Activated CD4-positive, alpha-beta T cell treated with anti-CD3 and anti-CD28 coated beads for 36 hours (primary cell): ENCODE measurements at places on chromosomes 5 and 9.

GRCh38 chr5:83718195-83718825 is 2.3 kb downstream of the HAPLN1 start:
- DNase-seq = peak; percentile 46

GRCh38 chr5:132275367-132276220 is 18.1 kb downstream of the PDLIM4 start:
- no peak for DNase-seq

DNA sequence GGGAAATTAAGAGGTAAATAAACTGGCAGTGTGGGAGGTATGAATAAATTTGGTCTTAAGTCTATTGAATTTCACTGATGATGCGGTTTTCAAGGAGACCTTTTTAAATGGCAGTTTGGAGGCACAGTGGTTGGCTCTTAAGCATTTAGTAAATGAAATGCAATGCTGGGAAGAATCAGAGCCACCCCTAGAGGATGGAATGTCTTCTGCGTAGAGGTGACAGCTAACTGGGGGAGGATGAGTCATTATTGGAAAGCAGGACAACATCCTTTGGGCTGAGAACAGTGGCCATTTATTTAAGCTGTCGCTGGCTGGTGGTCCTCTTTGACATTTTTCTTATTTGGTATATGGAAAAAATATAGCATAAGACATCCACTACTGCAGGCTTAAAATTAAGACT is 163.2 kb downstream of the SH3GL2 start:
- DNase-seq = no peak

DNA sequence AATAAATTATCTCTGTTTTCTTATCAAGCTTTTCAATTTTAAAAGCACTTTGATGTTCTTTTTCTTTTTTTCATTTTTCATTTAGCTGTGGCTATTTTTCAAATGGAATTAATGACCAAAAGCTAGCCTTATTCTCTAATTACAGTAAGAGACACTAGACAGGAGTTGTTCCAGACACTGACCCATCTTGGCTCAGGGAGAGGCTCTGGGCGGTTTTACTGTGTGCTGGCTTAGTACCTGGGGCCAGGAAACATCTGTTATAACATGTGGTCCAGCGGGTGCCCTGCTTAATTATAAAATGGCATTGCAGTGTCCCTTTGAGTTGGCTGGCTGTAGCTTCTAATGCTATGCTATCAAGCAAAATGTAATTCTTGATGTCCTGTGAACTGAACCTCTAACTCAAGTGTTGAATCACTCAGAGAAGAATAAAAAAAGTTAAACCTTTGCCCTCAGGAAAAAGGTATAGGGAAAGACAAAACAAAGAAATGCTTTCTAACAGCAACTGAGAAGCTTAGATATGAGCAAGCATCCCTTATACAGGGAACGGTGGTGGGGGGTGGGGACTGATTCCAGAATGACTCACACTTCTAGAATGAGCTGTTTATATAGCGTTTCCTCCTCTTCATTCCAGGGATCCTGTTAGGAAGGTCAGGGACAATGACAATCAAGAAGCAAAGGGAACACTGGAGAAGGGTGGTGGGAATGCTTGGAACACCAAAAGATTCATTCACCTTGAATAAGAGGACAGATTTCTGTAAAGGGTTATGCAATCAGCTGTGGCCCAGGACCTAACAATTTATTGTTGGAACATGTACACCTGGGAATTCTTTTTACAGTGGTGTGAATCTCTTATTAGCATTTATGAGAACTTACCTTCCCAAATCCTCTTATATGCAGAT is 58.7 kb upstream of the NFIB start:
- DNase-seq = no peak

GRCh38 chr5:10839118-10839517 is 78.1 kb upstream of the DAP start:
- no peak for DNase-seq

- peak; percentile 21 for DNase-seq
Observed at GRCh38 chr5:90000351-90000750, 409.2 kb downstream of the CETN3 start.

- no peak for DNase-seq
Observed at GRCh38 chr9:127180457-127181314, 58.3 kb upstream of the ANGPTL2 start.

DNA sequence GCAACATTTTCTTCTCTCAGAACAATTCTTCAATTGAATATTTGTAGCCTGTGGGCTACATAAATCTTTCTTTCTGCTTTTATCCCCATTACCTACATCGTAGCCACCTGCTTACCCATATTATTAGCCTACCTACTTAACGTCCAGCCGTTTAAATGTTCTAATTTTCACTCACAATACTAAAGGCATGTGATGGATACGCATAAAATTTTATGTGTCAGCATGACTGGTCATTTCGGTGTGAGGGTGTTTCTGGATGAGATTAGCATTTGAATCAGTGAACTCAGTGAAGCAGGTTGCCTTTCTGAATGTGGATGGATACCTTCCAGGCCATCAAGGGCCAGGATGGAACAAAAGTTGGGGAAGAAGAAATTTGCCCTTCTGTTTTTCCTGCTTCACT is 1722.5 kb upstream of the ACO1 start:
- no peak for DNase-seq

DNA sequence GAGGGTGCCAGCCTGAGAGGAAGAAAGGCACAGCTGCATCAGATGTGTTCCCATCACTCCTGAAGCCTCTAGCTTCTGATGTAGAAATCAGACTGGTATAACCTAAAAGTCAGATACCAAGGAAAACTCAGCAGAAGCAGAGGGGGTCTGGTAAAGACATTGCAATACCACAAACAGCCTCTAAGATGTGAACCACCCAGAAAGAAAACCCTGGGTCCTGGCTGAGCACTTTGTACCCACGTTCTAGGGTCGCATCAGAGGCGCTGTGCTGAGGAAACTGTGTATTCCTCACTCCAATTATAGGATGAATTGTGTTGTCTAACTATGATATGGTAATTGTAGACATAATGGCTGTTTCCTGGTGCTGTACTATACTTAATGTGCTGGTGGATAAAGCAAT is 275.6 kb downstream of the IRX2 start:
- no peak for DNase-seq

DNA sequence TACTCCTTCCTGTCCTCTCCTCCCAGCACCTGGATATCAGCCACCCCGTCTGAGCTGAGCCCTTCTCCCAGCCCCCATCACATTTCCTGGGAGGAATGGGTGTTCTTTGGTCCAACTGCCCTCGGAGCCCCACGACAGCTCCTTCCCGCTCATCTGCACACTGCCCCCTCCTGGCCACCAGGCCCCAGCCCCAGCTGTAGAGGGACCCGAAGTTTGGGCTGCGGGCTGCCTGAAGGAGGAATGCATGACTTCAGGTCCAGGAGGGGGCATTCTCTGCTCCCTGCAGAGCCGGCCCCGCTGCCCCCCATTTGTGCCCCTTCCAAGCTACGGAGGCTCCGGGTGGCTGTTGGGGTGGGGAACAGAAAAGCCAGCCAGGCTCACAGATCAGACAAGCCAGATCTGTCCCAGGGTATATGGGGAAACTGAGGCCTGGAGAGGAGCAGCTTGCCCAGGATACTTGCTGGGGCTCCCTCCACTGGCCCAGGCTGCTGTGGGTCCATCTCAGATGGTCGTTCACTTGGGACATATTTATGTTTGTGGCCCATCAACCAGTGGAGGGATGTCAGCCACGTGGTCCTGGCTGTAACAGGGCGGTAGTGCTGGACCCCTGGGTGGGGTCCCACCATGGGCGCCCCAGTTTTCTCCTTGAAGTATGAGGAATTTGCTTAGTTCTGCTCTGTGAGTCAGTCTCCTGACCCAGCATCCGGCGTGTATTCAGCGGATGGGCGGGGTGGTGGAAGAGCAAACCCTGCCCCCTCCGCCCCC is 33.1 kb downstream of the DAB2IP start:
- DNase-seq = peak; percentile 62

- no peak for DNase-seq
Observed at GRCh38 chr5:98424681-98425450, 348.6 kb upstream of the RGMB start.

- no peak for DNase-seq
Observed at GRCh38 chr9:1759771-1760300, 255.3 kb upstream of the SMARCA2 start.

DNA sequence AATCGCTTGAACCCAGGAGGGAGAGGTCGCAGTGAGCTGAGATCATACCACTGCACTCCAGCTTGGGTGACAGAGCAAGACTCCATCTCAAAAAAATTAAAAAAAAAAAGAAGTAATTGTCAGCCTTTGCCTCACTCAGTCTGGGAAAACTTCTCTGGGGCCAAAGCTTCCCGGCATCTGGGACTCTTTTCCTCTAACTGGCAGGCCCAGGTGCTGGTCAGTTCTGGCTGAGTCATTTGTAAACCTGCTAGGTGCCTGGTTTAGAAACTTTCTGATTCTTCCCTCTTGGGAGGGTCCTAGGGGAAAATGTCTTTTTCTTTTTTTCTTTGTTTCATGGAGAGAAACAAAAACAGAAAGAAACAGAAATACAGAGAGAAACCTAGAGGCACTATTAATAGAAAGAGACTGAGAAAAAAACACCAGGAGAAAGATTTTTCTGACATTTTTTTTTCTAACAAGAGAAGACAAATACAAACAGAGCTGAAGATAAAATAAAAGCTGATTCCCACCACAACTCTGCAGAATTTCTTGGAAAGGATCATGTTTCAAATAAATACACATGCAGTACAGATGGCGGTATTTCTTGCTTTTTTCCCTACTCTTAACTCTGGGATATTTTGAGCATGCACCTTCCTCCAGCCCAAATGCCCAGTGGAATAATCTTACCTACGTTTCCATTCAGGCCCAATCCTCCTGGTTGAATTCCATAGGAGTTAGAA is 22.1 kb upstream of the UBAP2 start:
- no peak for DNase-seq

GRCh38 chr9:137031904-137032640 is at the start of gene FUT7:
Gene FUT7 (minus strand): TSS chr9:137032088. CDS start chr9:137031991, 97 bp downstream.
- peak; percentile 73 for DNase-seq

DNA sequence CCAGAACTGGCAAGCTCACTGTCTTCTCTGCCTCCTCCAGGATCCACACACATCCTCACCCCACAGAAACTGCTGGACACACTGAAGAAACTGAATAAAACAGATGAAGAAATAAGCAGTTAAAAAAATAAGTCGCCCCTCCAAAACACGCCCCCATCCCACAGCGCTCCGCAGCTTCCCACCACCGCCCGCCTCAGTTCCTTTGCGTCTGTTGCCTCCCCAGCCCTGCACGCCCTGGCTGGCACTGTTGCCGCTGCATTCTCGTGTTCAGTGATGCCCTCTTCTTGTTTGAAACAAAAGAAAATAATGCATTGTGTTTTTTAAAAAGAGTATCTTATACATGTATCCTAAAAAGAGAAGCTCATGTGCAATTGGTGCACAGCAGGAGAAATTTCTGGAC is 16.1 kb upstream of the CFAP157 start:
- DNase-seq = no peak

DNA sequence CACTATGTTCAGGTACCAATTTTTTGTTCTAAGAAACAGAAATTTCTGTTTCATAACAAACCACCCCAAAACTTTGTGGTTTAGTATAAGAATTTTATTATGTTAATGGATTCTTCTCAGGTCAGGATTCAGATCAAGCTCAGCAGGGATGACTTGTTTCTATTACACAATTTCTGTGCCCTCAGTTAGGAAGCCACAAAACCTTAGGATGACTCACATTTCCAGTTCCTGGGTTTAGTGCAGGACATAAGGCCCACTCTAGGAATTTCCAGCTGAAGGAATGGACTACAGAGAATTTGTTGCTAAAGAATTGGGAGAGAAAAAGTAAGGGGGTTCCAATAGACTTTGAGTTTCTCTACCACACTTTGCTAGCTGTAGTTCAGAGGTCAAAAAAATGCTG is 629.3 kb downstream of the ANXA1 start:
- no peak for DNase-seq

DNA sequence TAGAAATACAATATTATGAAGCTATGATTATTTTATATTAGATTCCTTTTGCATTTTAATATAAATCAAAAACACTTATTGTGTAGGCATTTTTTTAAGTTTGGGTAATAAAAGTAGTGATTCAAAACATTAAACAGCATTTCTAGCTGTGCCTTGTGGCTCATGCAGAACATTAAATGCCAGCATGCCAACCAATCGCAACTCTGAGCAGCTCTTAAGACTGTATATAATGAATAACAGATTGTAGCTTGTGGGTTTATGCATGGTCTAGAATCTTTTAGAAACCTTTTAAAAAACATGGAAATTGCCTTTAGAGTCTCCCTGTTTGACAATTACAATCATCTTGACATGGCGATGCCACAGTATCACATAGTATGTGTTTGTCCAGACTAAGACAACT is 903.8 kb downstream of the EFNA5 start:
- DNase-seq = no peak

- DNase-seq = no peak
Observed at GRCh38 chr5:83377131-83377865, 94.2 kb upstream of the VCAN start.

DNA sequence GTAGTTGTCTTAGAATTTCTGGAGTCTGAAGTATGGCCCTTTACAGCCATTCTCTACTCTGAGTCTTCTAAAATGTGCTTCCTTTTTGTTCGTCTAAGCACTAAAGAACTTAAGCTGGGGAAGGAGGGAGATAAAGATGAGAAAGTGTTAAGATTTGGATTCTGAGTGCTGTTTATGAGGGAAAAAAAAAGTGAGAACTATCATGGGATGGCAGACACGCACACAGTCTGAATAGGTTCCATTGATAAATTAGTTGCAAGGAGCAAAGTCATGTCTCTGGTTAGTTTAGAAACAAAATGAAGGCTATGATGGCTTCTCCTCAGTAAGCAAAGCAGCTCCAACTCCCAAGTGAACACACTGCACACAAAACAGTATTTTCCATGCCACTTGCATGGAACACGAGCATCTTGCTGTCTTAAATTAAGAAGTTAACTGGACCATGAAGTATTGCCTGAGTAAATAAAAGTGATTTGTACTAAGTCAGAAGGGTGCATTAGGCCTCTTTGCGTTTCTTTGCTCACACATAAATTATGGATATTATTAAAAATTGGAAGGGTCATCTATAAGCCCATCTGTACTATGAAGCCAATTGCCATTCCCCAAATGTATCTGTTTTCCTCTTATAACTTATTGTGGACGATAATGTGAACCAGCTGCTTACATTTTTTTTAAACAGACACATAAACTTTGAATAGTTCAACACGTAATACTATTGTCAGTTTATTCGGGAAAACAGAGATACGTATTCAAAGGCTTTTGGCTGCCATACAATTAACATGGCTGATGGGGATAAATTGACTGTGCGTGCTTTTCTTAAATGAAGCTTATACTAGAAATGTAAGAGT is 199.3 kb downstream of the SGCD start:
- DNase-seq = no peak

DNA sequence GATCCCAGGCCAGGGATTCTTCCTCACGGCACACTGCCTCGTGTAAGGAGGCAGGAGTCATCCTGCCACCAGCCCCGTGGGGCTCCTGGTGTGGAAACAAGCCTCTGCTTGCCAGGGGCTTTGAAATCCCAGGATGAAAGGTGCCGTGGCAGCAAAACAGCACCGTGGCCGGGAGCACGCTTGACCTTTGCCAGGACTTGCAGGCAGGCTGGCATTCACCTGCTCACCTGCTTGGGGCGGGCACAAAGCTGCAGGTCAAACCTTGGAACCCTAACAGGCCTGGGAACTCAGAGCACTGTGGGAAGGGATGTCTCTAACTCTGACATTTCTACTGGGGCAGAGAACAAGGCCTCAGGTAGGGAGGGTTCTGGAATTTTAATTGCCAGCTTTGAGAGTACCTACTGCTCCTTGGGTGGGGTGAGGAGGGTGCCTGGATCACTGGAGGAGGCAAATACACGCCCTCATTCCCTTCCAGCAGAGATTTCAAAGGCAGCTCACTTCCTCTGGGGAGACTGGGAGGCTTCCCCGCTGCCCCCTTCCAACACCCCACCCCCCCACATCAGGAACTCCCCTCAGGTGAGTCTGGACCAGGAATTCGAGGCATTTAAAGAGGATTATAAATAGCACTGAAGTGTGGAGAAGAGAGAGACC is 45.6 kb upstream of the STXBP1 start:
- DNase-seq = no peak

GRCh38 chr5:54307583-54307982 is 2.8 kb downstream of the ARL15 start:
- no peak for DNase-seq
